Epithelial cell of esophagus (primary cell): ENCODE measurements at places on chromosomes 3 and 15.
A peak's percentile ranks its signal among the peaks of the same experiment; 100 is the strongest.

- peak; percentile 78 for DNase-seq
Observed at GRCh38 chr3:50189274-50189673, 2.1 kb upstream of the GNAT1 start.

DNA sequence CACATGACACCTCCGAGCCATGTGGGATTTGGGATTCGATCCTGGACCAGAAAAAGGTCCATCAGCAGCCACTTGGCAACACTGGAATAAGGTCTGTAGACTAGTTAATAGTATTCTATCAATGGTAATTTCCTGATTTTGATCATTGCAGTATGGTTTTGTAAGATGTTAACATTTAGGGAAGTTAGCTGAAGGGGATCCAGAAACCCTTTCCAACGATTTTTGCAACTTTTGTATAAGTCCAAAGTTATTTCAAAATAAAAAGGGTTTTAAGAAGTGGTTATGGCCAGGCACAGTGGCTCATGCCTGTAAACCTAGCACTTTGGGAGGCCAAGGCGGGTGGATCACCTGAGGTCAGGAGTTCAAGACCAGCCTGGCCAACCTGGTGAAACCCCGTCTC is 10.2 kb downstream of the BDH1 start:
- no peak for DNase-seq

GRCh38 chr15:86595741-86596140 is 516.1 kb downstream of the AGBL1 start:
- peak; percentile 19 for DNase-seq

DNA sequence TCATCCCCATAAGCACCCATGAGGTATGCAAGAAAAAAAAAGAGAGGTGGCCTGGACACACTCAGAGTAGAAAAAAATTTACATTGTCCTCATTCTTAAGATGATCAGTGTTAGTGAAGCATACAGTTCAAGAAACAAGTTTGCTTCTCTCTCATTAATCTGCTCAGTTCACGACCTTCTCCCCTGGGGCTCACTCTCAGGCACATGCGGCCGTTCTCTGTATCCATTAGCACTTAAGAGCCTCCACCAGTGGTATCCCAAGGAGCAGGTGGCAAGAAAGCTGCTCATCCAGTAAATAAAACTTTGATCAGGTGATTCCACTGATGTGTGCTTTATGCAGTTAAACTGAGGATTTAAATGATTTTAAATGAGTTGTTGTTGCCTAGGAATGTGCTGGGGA is 57.4 kb downstream of the ARHGAP31 start:
- no peak for DNase-seq

- peak; percentile 66 for DNase-seq
Observed at GRCh38 chr3:159771865-159772611, 216.6 kb upstream of the IL12A start.

- peak; percentile 11 for DNase-seq
Observed at GRCh38 chr3:16374047-16374934, 109.3 kb downstream of the OXNAD1 start.

- no peak for DNase-seq
Observed at GRCh38 chr15:26893351-26894065, 26.6 kb downstream of the GABRA5 start.

- DNase-seq, result no peak
Observed at GRCh38 chr3:46852839-46853355, 10.3 kb downstream of the MYL3 start.

DNA sequence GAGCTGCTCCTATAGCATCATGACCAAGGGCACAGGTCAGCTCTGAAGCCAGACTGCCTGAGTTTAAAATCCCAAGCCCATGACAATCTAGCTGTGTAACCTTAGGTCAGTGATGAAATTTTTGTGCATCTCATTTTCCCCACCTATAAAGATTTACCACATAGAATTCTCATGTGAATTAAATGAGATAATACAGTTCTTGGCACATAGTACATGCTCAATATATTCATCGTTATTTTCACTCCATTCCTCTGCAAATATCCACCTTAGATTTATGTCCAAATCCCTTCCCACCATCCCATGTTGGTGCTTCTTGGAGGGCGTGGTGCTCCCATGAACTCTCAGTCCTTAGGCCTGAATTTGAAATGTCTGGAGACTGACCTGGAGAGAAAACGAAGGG is 300.1 kb downstream of the TLE3 start:
- no peak for DNase-seq

DNA sequence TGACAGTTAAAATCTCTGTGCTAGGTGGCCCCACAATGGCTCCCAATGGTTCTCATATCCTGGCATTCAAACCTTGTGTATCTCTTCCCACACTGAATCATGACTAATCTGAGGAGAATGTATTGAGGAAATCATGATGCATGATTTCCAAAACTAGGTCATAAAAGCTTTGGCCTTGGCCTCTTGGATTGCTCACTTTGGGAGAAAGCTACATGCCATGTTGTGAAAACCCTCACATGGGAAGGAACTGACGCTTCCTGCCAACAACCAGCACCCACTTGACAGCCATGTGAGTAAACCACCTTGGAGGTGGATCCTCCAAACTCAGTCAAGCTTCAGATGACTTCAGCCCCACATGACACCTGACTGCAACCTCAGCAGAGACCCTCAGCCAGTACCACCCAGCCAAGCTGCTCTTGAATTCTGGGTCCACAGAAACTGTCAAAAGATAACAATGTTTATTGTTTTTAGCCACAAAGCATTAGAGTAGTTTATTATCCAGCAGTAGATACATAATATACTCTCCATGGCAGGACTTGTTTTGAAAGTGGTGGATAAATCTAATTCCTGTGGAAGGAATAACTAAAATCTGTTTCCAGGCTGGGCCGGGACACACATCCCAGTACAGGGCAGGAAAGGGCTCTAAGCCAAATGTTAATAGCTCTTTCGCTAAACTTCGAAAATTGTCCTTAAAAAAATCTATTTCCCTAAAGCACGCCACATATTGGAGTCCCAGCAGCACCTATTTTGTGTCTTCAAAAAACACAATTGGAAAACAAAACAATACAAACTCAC is 1.0 kb upstream of the ZNF620 start:
- DNase-seq, result peak; percentile 98

DNA sequence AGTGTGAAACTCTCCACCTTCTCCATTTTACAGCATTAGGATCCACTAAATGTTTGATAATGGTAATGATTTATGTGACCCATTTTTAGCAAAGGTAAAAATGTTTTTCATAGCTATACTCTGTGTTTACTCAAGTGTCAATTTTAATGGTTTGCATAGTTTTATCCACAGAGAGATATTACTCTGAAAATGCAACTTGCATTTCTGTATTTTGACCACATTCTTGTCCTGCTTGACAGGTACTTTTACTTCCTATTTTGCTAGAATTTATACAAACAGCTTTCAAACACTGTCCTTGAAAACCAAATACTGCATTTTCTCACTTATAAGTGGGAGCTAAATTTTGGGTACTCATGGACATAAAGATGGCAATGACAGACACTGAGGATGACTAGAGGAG is 62.9 kb downstream of the SERPINI1 start:
- DNase-seq, result no peak

GRCh38 chr3:73601011-73601410 is 23.7 kb downstream of the PDZRN3 start:
- DNase-seq, result no peak

- DNase-seq, result no peak
Observed at GRCh38 chr15:41965441-41966413, 6.6 kb downstream of the EHD4 start.

- DNase-seq, result no peak
Observed at GRCh38 chr3:171173736-171174135, 147.2 kb upstream of the SLC2A2 start.

- no peak for DNase-seq
Observed at GRCh38 chr3:167520266-167521005, 46.6 kb upstream of the SERPINI2 start.

DNA sequence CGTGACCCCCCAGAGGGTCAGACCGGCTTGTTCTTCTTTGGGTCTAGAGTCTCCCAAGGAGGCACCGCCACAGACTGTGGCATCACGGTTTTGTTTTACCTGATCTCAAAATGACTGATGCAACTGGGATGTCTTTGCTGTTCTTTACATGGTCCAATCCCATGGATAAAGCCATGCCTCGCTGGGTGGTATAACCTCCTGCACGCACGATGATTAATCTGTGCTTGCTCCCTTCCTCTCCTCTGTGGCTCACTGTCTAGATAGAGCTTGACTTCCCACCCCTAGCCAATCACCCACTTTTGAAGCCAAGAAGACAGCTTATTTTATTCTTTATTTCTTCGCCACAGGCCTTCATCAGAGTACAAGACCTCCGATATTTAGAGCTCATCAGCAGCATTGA is 36.6 kb upstream of the RHO start:
- no peak for DNase-seq

GRCh38 chr3:192445770-192446644 is 281.3 kb downstream of the FGF12 start:
- DNase-seq, result peak; percentile 36

- DNase-seq, result peak; percentile 13
Observed at GRCh38 chr3:173396191-173397041, 1.1 kb upstream of the NLGN1 start.

GRCh38 chr3:162262129-162262528 is 765.5 kb downstream of the OTOL1 start:
- DNase-seq, result no peak

- no peak for DNase-seq
Observed at GRCh38 chr3:194526164-194526563, 39.4 kb upstream of the ATP13A3 start.

GRCh38 chr15:65302061-65302460 is 2.4 kb upstream of the RNU5B-1 start:
- no peak for DNase-seq

DNA sequence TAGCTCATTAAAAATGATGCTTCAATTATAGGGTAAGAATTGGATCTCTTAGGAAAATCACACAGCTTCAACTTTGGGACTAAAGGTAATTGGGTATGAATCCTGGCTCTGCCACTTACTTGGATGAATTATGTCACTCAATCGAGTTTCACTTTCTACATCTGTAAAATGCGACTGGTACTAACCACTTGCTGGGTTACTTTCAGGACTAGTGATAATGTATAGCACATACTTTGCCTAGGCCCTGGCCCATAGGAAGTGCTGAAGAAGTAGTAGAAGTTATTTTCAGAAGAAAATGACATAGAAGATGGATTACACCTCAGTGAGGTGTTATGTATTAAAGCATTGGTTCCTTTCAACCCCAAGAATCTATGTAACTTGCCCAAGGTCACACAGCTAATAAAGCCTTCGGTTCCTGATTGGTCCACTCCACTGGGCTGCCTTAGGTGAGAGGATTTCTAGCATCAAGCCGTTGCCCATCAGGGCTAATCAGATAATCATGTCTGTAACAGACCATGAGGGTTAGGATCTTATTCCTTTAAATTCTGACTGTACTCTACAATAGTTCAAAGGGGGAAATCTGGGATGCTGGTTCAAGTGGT is 29.4 kb upstream of the AP4E1 start:
- no peak for DNase-seq

- DNase-seq, result no peak
Observed at GRCh38 chr3:17772556-17772955, 30.1 kb upstream of the TBC1D5 start.

GRCh38 chr3:17143893-17144664 is 259.3 kb downstream of the PLCL2 start:
- DNase-seq, result no peak

DNA sequence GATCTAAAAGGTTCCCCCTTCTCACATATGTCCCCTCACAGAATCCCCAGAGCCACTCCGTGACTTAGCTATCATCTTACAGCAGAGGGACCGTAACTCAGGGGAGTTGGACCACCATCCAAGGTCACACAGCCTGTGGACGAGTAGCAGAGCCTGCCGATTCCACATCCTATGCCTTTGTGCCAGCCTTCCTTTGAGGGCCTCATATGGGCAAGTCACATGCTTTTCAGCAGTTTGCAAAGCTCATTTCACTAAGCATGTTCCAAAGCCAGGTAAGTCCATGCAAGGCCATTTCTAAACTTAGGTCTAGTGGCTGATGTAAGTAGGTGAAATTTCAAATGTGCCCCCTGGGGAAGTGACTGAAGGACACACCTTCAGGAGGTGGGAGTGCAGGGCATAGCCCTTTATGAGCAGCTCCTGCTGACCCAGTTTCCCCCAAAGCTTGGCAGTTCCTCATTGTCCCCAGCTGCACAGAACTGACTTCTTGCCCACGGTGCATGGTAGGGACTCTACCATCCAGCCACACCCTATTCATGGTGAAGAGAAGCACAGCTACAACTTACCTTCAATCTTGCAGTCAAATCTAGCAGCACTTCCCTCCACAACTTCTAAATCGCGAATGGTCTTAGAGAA is 33.3 kb upstream of the HACD2 start:
- DNase-seq, result no peak

DNA sequence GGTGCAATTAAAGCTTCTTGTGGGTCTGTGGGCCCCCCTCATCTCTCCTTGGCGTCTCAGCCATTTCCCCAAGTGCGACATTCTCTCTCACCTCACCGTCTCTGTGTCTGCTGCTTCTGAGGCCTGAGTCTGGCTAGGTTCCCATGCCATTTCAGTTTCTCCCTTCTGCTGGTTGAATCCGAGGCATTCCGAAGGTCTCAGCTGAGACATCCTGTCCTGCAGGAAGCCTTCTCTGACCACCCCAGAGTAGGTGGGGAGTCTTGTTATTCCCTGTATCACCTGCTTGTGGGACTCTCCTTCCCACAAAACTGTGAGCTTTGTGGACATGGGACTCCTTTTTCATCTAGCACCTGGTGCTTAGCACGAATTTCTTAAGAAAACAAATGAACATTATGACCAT is 78.3 kb downstream of the ASB7 start:
- DNase-seq, result no peak

GRCh38 chr3:111980716-111981456 is 2.1 kb downstream of the ABHD10 start:
- DNase-seq, result no peak

DNA sequence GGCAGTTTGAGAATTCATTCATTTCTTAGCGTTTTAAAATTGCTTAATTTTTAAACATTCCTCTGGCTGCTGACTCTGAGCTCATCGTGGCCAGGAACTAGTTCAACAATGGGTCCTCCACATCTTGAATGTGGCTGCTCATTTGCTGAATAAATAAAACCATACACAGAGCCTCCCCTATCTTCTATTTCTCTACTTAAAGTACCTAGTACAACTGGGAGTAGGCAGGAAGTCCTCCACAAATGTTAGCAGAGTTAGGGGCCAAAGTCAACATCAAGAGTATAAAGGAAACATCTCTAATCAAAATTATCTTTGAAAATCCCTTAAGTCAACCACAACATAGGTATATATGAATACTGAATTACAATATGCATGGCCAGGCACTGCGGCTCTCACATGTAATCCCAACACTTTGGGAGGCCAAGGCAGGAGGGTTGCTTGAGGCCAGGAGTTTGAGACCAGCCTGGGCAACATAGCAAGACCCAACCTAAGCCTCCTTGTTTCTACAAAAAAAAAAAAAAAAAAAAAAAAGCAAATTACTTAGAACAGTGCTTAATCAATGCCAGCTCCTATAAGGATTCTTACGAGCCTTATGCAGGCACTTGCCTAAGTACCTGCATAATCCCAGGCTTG is 57.5 kb upstream of the LMOD3 start:
- no peak for DNase-seq

- no peak for DNase-seq
Observed at GRCh38 chr15:70047386-70048197, 50.1 kb downstream of the TLE3 start.

DNA sequence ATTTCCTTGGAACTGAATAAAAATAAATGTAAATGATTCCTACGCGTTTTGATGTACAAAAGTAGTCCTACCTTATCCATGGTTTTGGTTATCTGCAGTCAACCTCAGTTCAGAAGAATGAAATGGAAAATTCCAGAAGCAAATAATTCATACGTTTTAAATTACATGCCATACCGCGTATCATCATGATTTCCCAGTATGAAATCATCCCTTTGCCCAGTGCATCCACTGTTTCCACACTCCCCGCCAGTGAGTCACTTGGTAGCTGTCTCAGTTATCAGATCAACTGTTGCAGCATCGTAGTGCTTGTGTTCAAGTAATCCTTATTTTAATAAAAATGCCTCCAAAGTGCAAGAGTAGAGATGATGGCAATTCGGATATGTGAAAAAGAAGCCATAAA is 9.1 kb upstream of the MFSD1 start:
- peak; percentile 89 for DNase-seq
